PC-3 (cell line): ENCODE measurements at places on chromosomes 16 and 17.

- no peak for DNase-seq
Observed at GRCh38 chr17:4006745-4007211, 42.5 kb upstream of the ATP2A3 start.

- DNase-seq: peak; percentile 43
Observed at GRCh38 chr17:77269696-77270681, 129.2 kb downstream of the SEC14L1 start.

GRCh38 chr17:31314782-31315100, 887 bp upstream of the EVI2B start:
- no peak for DNase-seq

GRCh38 chr17:7312432-7313087, 2.6 kb downstream of the GPS2 start:
- no peak for DNase-seq

DNA sequence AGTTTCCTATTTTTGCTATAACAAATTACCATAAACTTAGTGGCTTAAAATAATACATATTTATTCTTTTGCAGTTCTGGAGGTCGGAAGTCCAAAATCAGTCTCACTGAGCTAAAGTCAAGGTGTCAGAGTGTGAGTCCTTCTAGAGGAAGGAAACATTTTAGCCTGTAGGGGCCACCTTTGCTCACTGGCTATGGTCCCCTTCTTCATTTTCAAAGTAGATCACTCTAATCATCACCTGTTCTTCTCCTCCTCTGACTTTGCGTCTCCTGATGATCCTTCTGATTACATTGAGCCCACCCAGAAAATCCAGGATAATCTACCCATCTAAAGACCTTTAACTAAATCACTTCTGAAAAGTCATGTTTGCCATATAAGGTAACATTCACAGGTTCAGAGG, 534.4 kb upstream of the SALL1 start:
- DNase-seq: no peak

DNA sequence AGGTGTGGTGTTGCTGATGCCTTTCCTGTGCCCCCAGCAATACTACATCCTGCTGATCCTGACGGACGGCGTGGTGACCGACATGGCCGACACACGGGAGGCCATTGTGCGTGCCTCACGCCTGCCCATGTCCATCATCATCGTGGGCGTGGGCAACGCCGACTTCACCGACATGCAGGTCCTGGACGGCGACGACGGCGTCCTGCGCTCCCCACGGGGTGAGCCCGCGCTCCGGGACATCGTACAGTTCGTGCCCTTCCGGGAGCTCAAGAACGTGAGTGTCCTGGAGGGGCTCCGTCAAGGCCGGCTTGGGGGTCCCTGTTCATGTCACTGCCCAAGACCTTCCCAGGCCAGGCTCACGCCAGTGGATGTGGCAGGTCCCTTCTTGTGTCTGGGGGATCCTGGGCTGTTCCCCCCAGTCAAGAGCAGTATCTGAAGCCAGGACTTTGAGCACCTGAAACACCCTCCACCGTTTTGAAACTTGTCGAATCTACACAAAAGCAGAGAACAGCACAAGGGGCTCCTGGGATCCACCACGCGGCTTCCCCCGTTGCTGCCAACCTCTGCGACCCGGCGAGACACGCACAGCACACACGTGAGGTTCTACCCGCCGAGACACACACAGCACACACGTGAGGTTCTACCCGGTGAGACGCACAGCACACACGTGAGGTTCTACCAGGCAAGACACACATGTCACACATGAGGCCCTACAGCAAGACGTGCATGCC, 17.9 kb upstream of the DPEP1 start:
- no peak for DNase-seq

DNA sequence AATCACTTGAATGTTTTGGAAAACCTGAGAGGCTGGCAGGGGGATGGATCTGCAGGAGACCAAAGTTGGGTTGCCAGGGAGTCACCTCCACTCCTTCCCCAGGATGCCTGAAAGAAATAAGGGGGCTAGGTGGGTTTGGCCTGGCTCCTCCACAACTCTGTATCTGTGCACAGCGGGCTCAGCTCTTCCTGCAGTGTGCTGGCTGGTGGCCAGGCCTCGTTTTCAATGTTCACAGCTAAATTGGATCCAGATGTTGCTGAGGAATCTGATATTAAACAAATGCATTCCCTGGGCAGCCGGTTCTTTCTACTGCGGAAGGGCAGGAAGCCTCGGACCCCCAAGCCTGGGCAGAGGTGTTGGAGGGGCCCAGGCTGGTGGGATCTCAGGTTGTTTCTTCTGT, 106.2 kb downstream of the N4BP1 start:
- DNase-seq: no peak

GRCh38 chr17:79249929-79250521, 175.4 kb downstream of the ENGASE start:
- DNase-seq: no peak

- peak; percentile 98 for DNase-seq
Observed at GRCh38 chr17:72270273-72270924, 149.6 kb downstream of the SOX9 start.

DNA sequence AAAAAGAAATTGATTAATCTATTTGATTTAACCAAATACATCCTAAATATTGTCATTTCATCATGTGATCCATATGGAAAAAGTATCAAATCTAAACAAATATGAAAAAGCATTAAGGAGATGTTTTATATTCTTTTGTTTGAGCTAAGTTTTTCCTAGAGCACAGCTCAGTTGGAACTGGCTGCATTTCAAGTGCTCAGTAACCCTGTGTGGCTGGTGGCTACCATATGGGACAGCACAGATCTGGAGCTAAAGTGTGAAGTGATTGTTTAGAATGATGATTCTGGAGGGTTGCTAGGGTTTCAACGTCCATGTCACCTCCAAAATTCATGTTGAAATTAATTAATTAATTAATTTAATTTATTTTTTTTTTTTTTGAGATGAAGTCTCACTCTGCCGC, 137.5 kb downstream of the XYLT1 start:
- DNase-seq: no peak

DNA sequence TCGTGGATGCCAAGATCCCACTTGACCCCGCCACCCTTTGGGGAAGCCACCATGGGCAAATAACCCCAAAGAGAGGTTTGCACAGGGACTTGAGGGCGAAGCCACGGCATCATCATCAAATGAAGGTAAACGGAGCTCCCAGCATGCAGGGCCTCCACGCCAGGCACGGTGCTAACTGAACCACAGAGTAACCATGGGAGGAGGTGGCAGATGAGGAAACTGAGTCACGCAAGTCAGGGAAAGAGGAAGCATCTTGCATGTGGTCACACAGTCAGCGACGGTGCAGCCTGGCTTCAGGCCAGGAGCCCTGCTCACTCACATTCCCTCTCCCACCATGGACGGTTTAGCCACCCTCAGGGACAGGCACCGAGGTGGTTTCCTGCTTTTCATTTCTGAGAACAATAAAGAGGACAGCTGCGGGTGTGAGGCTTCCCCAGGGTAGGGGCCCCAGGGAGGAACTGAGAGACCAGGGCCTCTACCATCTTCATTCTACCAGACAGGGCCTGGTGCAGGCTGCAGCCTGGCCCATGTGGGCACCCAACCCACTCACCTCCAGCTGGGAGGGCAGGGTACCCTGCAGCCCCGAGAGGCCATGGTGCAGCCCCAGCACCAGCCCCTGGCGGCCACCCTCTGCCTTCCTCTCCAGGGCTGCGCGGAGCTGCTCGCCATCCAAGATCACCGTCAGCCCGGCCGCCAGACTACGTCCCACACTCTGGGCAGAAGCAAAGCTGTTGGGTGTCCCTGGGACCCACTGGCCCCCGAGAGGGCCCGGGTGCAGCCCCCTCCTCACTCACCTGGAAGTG, 78.3 kb downstream of the RMI2 start:
- no peak for DNase-seq

DNA sequence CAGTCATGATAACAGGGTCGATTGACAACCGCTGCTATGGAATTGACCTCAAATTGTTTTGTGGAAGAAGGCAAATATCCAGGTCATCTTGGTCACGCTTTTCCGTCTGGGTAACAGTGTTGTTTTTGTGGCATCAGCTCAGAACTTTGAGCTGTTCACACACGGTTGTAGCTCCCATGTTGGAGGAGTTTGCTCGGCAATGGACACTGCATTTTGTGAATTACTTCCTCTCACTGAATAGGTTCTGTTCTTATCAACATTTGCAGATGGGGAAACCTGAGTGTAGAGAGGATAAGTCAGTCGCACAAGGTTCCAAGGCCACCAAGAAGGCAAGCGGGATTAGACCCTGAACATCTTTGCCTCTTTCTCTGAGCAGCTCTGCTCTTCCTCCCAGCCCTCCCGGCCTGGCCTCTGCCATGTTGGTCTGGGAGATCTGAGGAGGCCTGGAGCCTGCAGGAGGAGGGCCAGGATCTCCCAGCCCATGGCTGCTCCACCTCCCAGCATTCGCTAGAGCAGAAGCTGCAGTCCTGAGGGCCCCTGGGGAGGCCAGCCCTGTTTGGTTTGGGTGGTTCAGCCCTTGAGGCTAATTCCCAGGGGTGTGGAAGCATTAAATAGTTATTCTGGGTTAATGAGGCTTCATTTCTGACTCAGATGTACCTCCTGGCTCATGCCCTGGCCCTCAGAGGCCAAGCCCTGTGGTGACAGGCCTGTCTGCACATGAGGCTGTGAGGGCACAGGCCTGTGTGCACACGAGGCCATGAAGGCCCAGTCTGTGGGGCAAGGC, 154.1 kb upstream of the PLCG2 start:
- DNase-seq: no peak

DNA sequence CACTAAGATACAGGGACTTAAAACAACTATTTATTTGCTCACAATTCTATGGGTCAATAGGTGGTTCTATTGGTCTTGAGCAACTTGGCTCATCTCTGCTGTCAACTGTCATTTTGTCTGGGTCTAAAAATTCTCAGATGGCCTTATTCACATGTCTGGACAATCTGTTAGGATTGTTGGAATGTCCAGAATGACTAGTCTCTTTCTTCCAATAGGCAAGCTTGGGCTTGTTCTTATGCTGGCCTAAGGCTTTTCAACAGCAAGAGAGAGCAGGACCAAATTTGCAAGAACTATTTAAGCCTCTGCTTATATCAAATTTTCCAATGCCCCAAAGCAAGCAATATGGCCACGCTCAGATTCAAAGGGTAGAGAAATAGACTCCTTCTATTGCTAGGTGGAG, 240.9 kb downstream of the KIF2B start:
- DNase-seq: no peak

DNA sequence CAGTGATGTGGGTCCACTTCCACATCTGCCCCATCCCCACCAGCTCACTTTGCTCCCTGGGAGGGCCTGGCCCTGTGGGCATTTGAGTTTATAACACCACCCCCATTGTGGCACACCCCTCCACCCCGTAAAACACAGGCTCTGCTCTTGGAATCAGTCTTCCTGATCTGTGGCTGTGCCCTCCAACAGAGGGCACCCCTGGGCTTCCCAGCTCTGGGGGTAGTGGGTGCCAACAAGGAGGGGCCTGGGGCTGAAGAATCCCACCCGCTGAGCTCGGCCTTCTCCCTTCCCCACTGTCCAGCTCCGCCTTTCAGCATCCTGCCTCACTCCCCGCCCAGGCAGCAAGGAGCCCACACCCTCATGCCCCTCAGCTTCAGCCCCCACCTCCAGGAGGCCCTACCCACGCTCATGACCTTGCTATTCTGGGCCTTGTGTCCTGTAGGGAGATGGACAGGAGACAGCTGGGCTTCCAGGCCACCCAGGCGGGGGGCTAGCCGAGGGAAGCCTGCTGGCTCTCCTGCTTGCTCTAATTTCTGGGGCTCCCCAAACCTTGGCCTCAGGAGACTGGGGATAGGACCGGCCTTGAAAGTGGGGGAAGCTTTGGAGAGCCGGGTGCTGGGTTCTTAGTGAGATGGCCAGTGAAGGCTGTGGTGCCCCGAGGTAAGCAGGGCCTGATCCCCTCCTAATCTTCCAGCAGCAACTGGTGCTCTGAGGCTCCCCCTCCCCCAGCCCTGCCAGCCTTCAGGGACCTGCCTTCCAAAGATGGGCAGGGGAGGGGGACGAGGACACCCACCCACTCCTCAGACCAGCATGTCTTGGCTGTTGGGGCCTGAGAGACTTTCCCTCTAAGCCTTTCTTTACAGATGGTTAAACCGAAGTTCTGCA, 2.9 kb upstream of the ATP2A1 start:
- DNase-seq: no peak

DNA sequence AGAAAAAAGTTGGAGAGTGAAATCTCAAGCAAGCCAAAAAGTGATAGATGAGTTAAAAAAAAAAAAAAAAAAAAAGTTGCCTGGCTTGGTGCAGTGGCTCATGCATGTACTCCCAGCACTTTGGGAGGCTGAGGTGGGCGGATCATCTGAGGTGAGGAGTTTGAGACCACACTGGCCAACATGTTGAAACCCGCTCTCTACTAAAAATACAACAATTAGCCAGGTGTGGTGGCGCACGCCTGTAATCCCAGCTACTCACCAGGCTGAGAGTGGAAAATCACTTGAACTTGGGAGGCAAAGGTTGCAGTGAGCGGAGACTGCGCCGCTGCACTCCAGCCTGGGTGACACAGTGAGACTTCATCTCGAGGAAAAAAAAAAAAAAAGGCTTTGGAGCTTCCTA, 668.8 kb downstream of the WWOX start:
- no peak for DNase-seq

- DNase-seq: peak; percentile 55
Observed at GRCh38 chr16:30186782-30187555, 3.6 kb downstream of the CORO1A start.

DNA sequence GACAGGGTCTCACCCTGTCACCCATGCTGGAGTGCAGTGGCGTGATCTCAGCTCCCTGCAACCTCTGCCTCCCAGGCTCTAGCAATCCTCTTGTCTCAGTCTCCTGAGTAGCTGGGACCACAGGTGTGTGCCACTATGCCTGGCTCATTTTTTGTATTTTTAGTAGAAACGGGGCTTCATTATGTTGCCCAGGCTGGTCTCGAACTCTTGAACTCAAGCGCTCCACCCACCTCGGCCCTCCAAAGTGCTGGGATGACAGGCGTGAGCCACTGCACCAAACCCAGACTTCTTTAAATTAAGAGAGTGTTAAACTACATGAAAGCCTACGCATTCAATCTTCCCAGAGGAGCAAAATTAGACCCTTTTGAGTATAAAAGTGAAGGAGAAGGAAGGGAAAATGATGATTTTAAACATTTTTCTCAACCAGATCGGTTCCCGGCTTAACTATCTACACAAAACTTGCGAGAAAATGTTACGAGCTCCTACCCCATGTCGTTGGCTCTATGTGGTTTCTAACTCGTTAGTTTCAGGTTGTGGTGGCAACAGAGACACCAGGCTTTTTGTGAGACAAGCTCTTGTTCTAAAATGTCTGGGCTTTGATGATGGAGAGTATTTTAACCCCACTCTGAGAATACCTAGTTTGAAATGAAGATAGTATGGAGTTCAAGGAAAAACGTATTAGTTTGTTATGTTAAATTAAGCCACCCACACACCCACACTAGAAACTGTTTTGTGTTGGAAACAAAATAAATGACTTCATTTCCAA, 26.3 kb downstream of the STAT5B start:
- no peak for DNase-seq

GRCh38 chr16:2388139-2388874, 40.9 kb upstream of the CCNF start:
- no peak for DNase-seq

- no peak for DNase-seq
Observed at GRCh38 chr16:12551946-12552345, 251.7 kb downstream of the CPPED1 start.
